H7 (cell line): ENCODE measurements at places on chromosomes 2 and 18. TPM values are rescaled to one million over a fixed set of nuclear protein-coding genes. Genes with fewer than 3 reads are reported as not detected.

Gene WDR7
- total RNA-seq, result 6.2 and 13.0 TPM in 2 replicates

Gene ABCB11
- 0.66 TPM in 1 of 2 replicates, not detected in the other for total RNA-seq

Gene ARHGAP25
- 4.1 and 6.3 TPM in 2 replicates for total RNA-seq

Gene TRAPPC12
- total RNA-seq, result 54.7 and 62.2 TPM in 2 replicates

Gene VIL1
- 0.07 and 3.0 TPM in 2 replicates for total RNA-seq

Gene LCT
- total RNA-seq, result 0.03 TPM in 1 of 2 replicates, not detected in the other

Gene SULT1C4
- 2.9 and 5.6 TPM in 2 replicates for total RNA-seq

Gene MEP1B
- not detected in 2 replicates for total RNA-seq

Gene BOLL
- 0.24 TPM in 1 of 2 replicates, not detected in the other for total RNA-seq

Gene CHST9
- 2.7 and 3.8 TPM in 2 replicates for total RNA-seq

Gene TMEM247
- not detected in 2 replicates for total RNA-seq

Gene TFCP2L1
- 1.2 and 1.6 TPM in 2 replicates for total RNA-seq

Gene CDH7
- 0.11 and 0.17 TPM in 2 replicates for total RNA-seq

Gene FABP1
- not detected in 2 replicates for total RNA-seq

Gene AAK1
- 16.2 and 26.5 TPM in 2 replicates for total RNA-seq

Gene ELAC1
- total RNA-seq, result 1.9 and 4.9 TPM in 2 replicates

Gene ZSWIM2
- not detected in 2 replicates for total RNA-seq

Gene LINC00305
- total RNA-seq, result not detected in 2 replicates

Gene UPP2
- total RNA-seq, result not detected in 2 replicates

Gene EFEMP1
- total RNA-seq, result 9.4 and 12.4 TPM in 2 replicates

Gene SMARCAL1
- 10.7 and 14.0 TPM in 2 replicates for total RNA-seq

Gene DOK6
- 0.45 and 2.5 TPM in 2 replicates for total RNA-seq

Gene EN1
- total RNA-seq, result not detected in 2 replicates

Gene DLX2
- not detected in 2 replicates for total RNA-seq

Gene HOXD10
- 0.03 TPM in 1 of 2 replicates, not detected in the other for total RNA-seq

Gene KCTD1
- 23.8 and 31.0 TPM in 2 replicates for total RNA-seq

Gene CD207
- not detected in 2 replicates for total RNA-seq

Gene CD302
- 0.33 and 1.2 TPM in 2 replicates for total RNA-seq

Gene RAD51AP2
- total RNA-seq, result 0.10 and 0.15 TPM in 2 replicates

Gene ERICH2
- 0.89 TPM in 1 of 2 replicates, not detected in the other for total RNA-seq

Gene STPG4
- not detected in 2 replicates for total RNA-seq

Gene CFAP53
- total RNA-seq, result 0.33 TPM in 1 of 2 replicates, not detected in the other

Gene CDH2
- 101 and 106 TPM in 2 replicates for total RNA-seq

Gene DSC2
- total RNA-seq, result 22.9 and 25.7 TPM in 2 replicates

Gene MOGAT1
- total RNA-seq, result not detected in 2 replicates

Gene ZNF804A
- 0.18 and 0.48 TPM in 2 replicates for total RNA-seq

Gene SPOPL
- 5.1 and 7.8 TPM in 2 replicates for total RNA-seq

Gene DSC1
- total RNA-seq, result 0.04 TPM in 1 of 2 replicates, not detected in the other

Gene GLI2
- 37.3 and 41.4 TPM in 2 replicates for total RNA-seq

Gene ANO7
- 2.0 and 4.0 TPM in 2 replicates for total RNA-seq

Gene DPP4
- 1.6 and 4.3 TPM in 2 replicates for total RNA-seq

Gene CNOT11
- total RNA-seq, result 68.6 and 72.6 TPM in 2 replicates

Gene CHRND
- total RNA-seq, result not detected in 2 replicates

Gene NDUFS1
- 93.7 and 115 TPM in 2 replicates for total RNA-seq

Gene ERBB4
- 0.78 and 5.7 TPM in 2 replicates for total RNA-seq

Gene HOXD13
- 0.07 TPM in 1 of 2 replicates, not detected in the other for total RNA-seq

Gene SSB
- total RNA-seq, result 110 and 169 TPM in 2 replicates

Gene KCNIP3
- total RNA-seq, result 0.48 and 3.2 TPM in 2 replicates

Gene GKN1
- total RNA-seq, result not detected in 2 replicates

Gene IL1A
- 0.11 and 0.38 TPM in 2 replicates for total RNA-seq

Gene DHRS9
- total RNA-seq, result not detected in 2 replicates

Gene FAM110C
- total RNA-seq, result 2.0 and 2.3 TPM in 2 replicates

Gene XDH
- 0.59 and 1.3 TPM in 2 replicates for total RNA-seq

Gene CNRIP1
- 0.80 and 0.81 TPM in 2 replicates for total RNA-seq

Gene WDR54
- 38.0 and 55.5 TPM in 2 replicates for total RNA-seq

Gene LRRC30
- total RNA-seq, result not detected in 2 replicates

Gene LYPD6B
- total RNA-seq, result 0.22 and 1.9 TPM in 2 replicates

Gene TAF4B
- total RNA-seq, result 19.1 and 33.5 TPM in 2 replicates
